Anterior cingulate cortex (tissue), 58 donors: ENCODE measurements at places on chromosomes 16 and 17.

DNA sequence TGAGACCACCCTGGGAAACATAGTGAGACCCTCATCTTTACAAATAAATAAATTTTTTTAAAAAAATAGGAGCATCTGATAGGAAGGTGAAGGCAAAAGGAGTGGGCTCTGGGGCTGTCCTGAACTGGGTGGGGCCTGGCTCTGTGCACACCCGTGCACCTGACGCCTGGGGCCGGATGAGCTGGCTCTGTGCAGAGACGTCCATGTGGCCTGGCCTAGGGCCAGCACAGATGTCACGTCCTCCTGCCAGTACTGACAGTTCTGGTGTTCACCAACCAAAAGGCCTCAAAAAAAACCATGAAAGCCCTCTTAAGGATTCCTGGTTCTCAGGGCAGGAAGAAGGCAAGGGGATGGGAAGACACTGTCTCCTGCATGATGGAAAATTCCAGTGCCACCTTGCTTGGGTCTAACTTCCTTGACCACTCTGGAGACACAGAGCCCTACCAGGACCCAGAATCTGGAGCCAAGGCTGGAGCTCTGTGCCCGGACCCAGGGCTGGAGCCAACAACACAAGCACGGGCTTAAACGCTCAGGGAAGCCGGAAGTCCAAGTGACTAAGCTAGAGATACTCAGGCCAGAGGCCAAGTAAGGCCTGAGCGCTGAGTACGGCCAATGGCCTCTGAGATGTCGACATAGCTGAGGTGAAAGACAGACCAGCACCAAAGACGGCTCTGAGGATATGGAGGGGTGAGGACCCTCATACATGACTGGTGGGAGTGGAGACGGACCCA, 32.9 kb downstream of the COPRS start:
- DNase-seq, result no peak

- no peak for DNase-seq
Measured at GRCh38 chr17:3914312-3914670, 2.0 kb downstream of the P2RX1 start.

GRCh38 chr17:50165867-50166517, at the start of gene SGCA:
Gene SGCA (plus strand): TSS chr17:50166005. CDS start chr17:50166041, 36 bp downstream.
- no peak for DNase-seq

DNA sequence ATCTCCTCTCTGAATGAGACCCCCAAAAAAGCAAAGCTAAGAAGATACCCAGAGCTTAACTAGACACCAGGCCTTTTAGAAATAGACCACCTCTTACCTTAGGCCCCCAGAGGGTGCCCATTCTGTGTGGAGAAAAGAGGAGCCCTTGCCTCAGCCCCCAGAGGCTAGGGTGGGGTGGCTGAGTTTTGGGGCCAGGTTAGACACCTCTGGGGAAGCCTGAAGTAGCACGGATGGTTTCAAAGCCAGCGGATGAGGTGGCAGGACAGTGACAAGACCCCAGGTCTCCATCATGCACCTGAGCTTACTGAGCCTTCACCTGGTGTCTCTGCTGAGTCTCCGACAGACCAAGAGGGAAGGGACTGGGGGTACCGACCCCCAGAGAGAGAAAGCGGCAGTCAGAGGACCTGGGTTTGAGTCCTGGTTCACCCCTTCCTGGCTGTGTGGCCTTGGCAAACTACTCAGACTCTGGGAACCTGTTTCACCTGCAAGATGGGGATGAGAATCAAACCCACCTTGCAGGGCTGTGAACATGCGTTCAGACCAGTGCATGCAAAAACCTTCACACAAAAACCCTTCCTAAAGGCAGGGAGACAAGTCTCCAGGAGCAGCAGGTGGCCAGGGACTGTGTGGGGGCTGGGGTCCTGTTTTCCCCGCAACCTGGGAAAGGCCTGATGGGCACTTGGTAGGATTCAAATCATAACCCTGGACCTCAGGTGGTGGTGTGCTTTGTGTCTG, 7.7 kb downstream of the SCGB1C2 start:
- DNase-seq, result no peak

DNA sequence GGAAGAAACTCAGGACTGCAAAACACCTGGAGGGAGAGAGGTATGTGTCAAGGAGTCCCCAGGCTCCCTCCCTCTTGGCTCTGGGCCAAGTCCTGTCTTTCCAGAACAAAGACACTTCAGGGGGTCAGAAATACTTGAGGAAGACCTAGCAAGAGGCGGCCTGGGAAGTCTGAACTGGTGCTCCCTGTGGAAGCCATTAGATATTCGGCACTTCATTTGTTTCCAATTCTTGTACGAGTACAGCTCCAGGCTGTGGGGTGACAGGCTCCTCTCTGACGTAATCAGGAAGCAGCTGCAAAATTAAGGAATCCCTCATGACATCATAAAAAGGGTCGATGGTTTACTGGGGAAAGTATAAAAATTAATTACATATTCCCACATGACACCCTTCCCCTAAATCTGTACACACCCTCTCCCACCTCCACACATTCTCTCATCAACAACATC, 108.7 kb downstream of the SMG6 start:
- DNase-seq, result no peak

- DNase-seq, result no peak
Measured at GRCh38 chr16:4231367-4231766, 10.5 kb downstream of the SRL start.

GRCh38 chr17:51427323-51427811, 167.0 kb downstream of the UTP18 start:
- no peak for DNase-seq

DNA sequence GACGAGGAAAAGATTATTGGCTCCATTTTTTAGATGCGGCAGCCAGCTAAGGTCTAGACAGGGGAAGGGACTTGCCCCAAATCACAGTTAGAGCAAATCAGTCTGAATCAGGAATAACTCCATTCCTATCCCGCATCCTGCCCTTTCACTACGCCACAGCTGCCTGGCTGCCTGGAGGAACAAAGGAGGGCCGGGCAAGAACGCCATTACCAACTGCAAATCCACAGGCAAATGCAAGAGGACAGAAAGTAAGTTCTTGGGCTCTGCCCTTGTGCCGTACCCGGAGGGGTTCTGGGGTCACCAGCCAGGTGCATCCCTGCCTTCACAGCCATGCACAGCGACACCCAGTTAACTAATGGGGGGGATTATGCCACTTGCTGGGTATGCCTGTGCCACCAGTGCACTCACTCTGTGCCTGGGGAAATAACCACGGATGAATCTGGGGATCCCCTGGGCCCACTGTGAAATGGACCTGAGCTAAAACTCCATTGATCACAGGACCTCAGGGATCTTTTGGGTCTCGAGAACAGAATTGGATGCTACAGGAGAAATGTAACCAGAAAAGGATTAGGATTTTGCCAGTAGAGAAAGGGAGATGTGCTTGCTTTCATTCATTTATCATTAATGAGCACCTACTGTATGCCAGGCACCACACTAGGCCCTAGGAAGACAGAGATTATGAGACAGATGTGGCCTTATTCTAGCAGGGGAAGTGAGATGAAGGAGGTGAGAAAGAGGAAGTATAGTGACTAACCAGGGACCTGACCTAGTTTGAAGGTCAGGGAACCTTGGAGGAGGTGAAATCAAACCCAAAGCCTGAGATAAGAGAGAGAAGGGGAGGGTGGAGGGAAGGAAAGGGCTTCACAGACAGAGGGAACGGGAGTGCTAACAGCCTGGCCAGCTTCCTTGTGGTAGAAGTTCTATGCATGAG, 17.7 kb downstream of the BCL7C start:
- DNase-seq, result no peak

GRCh38 chr16:69834807-69835466, 72.8 kb downstream of the WWP2 start:
- DNase-seq, result no peak

DNA sequence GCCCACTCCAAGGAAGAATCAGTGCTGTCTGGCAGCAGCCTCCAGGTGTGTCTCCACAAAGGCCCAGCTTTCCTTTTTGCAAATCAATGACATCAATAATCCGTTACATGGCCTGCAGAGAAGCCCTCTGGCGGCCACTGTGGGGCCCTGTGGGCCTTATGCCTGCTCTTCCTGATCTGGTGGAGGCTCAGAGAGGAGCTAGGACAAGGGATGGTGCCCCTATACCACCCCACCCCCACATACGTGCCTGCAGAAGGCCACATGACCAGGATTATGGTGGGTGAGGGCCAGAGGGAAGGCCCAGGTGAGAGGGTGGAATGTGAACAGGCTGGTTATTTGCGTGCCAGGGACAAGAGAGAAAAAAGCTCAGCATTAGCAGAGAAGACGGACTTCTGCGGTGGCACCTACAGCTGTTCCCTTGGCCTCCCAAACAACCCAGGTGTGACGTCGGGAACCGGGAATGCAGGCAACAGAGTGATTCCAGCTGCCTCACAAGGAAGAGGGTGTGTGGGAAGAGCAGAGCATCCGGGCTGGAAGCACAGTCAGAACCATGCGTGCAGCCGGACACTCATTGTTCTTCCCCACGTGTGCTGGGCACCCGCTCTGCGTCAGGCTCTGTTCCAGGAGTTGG, 22.5 kb downstream of the EIF4A3 start:
- DNase-seq, result no peak

GRCh38 chr17:31433811-31434726, 42.6 kb downstream of the RAB11FIP4 start:
- no peak for DNase-seq

DNA sequence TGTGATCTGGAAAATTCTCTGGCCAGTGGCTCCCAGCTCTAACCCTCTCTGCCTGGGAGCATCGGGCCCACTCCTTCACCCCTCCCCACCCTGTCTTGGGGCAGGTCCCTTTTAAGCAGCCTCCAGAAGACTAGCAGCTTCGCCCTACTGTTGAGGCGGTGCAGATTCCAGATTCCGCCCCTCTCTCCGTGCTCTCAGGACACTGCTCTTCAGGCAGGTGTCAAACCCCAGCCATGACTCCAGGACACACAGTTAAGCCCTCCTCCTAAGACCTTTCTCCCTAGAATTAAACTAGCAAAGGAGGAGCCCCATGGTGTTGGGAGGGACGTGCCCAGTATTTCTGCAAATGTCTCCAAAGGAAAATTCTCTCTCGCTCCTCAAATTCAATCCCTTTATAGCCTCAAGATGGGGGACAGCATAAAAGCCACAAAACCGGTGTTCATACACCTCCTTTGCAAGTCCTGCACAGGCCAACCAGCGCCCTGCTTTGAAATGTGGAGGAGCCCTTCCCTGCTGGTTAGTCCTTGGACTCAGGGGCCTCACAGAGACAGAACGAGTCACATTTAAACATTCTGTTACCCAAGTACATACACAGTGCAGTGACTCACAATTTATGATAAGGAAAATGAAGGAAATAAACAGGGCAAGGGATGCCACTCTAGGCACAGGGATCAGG, 7.2 kb downstream of the LPO start:
- DNase-seq, result no peak

DNA sequence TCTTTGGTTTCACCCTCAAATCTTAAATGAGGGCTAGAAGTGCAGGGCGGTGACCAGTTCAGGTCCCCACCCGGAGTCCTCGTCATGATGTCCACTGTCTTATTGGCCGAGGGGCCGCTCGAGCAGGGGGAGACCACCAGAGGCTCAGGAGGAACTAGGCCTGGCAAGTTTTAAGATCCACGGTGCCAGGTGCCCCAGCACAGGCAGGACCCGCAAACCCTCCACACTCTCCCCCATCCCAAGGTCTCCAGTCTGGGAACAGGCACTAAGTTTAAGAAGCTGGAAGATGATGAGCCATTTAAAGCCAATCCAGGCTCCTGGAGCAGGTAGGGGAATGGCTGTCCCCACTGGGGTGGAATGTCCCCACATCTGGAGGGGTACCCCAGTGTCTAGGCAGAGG, 4.1 kb downstream of the DLX3 start:
- DNase-seq, result no peak

GRCh38 chr17:57245786-57246185, 10.5 kb upstream of the MSI2 start:
- no peak for DNase-seq

DNA sequence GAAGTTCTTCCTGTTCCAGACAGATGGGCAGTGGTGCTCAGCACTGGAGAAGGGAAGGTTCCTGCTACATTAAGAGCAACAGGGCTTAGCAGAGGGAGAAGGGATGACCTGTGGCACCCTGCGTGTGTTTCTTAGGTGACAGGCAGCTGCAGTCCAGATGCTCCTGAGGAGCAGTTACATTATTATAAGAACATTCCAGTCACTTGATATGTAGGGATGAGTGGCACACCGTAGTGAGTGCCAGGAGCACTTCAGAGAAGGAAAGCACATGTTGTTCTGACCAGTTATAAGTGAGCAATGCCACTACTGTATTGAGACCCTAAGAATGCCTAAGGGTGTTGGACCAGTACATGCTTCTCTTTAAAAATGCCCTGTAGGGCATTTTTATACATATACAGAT, 39.9 kb upstream of the MRC2 start:
- no peak for DNase-seq

GRCh38 chr17:2071024-2071385, 16.1 kb downstream of the HIC1 start:
- no peak for DNase-seq

DNA sequence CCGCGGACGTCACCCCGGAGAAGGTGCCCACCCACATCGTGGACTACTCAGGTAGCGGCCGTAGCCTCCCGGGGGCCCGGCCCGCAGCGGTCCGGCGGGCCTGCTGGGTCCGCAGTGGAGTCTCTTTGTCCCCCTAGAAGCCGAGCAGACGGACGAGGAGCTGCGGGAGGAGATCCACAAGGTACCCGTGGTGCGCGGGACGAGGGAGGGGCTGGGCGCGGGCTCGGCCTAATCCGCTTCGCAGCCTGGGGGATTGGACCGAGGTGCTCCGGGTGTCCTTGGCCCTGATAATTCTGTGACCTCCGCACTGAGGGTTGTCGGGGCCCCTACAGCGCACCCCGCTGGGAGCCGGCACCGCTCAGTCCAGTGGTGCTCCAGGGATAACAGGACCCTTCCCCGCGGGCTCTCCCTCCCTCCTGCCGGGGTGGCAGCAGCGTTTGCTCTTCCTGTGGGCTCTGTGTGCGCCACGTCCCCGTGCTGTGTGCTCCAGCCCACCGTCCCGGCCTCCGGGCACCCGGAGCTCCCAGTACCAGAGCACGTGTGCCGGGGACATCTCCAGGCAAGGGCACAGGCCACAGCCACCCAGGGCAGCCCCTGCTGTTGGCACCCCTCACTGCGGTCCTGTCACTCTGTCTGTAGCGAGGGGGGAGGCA, 713 bp downstream of the RHOT2 start:
- DNase-seq, result no peak

- no peak for DNase-seq
Measured at GRCh38 chr17:81238490-81238814, 403 bp downstream of the TEPSIN start.
